Hair follicular keratinocyte (primary cell): ENCODE measurements at places on chromosomes 5 and 9. TPM values are rescaled to one million over a fixed set of nuclear protein-coding genes. Genes with fewer than 3 reads are reported as not detected.

The GLDC gene
- 0.94 and 11.5 TPM in 2 replicates for total RNA-seq

The MYMK gene
- not detected in 2 replicates for total RNA-seq

The PRRX2 gene
- not detected in 2 replicates for total RNA-seq

The PKD2L2 gene
- total RNA-seq = not detected in 2 replicates

The PCDHGA9 gene
- total RNA-seq = 0.53 and 0.70 TPM in 2 replicates

The DMGDH gene
- total RNA-seq = not detected in 2 replicates

The PTGDS gene
- total RNA-seq = not detected in 2 replicates

The CBY3 gene
- total RNA-seq = not detected in 2 replicates

The C1QTNF2 gene
- total RNA-seq = not detected in 2 replicates

The QRFP gene
- total RNA-seq = not detected in 2 replicates
